ENCODE measurements at places on chromosomes 3 and 15.

GRCh38 chr3:184355261-184356040 lies 6.0 kb downstream of the CLCN2 start:
- DNase-seq = no peak

DNA sequence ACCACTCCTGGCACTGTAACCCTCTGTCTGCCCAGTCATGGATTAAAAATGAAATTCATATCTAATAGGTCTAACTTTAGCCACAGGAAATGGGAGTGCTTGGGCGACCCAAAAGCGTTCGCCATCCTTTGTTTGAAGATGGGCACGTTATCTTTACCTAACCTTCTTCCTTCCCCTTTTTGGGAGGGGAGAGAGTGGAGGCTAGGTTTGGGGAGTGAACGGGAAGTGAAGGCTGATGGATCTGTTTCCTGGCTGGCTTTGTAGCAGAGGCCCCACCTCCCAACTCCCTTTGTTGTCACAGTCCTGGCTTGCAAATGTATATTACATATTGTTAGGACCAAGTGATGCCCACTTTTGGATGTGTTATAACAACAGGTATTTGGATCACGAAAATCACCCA lies 98.1 kb upstream of the ARHGEF3 start:
- DNase-seq = no peak

DNA sequence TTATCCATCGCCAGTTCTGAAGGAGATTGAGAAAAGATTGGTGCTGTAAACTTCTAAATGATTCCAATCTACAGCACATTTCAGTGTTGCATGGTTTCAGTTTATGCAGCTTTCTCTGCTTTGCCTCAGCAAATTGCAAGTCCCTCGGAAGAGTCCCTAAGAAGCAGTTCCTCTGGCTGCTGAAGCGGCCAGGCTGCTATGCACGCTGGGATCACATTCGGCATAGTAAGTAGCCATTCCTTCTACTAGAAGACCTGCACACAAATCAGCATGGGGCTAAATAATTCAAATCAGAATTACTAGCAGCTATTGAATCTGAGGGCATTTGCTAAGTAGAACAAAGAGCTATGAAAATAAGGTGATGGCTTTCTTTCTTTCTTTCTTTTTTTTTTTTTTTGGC lies 769.5 kb downstream of the AGBL1 start:
- no peak for DNase-seq

- DNase-seq = no peak
Observed at GRCh38 chr3:102053375-102053989, 204.2 kb downstream of the NFKBIZ start.

GRCh38 chr15:96293441-96293840 lies 37.1 kb upstream of the NR2F2 start:
- no peak for DNase-seq

DNA sequence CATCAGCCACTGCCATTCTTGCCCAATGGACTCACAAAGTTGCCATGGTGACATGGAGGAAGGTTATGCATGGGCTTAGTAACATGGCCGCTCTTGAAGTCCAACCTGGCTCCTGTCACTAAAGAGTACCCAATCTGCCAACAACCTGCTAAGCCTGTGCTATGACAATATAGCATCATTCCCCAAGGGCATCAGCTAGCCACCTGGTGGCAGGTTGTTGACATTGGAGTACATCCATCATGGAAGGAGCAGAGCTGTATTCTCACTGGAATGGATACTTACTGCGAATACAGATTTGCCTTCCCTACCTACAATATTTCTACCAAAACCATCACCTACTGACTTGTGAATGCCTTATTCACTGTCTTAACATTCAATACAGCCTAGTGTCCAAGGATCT lies 138.9 kb upstream of the RORA start:
- no peak for DNase-seq

DNA sequence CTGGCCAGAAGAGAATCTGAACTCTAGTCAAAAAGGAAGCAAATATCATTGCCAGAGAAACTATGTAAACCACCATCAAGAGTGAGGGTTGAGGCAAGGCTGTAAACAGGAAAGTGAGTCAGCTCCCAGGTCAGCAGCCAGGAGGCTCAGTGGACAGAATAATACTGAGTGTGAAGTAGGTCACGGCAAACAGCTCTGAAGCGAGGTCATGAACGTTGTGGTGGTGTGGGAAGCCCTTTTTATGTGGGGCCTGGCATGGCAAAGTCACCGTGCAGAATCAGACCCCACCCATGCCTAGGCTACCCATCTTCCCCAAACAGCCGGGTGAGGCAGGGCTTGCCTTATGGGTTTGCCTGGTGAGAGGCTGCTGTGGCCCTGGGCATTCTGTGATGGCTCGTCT lies 43.9 kb downstream of the THBS1 start:
- no peak for DNase-seq

DNA sequence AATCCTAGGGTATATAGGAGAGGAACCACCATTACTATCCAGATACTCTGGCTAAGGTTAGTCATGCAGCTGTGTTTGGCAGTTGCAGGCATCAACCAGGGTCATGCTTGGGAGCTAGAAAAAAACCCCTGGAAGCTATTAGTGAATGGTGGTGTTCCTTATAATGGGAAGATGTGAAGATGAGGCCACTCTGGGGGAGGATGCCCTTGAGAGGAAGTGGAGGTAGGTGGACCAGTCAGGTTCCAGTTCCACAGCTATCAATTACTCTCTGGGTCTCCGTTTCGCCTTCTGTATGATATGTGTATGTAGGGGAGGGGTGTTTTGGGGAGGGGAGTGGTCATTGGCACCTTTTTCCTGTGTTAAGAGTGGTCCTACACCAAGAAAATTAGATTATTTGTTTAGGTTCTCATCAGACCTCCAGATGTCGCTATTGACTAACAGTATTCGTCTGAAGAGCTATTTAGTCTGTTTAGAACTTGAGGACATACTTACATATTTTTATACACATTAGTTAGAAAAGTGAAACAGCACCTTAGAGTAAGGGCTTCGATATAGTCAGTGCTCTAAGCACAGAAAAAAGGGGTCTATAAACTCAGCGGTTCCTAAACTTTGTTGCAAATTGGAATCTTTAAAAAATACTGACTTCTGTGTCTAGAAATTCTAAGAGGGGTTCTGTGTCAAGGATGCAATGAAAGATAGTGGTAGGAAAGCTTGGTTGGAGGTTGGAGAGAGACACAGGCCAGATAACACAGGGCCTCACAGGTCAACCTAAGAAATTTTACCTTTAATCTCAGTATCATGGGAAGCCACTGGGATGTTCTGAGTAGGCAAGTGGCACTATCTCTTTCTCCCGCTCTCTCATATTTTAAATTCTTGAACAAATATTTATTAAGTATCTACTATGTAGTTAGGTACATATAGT lies 9.1 kb upstream of the HPS3 start:
- no peak for DNase-seq

DNA sequence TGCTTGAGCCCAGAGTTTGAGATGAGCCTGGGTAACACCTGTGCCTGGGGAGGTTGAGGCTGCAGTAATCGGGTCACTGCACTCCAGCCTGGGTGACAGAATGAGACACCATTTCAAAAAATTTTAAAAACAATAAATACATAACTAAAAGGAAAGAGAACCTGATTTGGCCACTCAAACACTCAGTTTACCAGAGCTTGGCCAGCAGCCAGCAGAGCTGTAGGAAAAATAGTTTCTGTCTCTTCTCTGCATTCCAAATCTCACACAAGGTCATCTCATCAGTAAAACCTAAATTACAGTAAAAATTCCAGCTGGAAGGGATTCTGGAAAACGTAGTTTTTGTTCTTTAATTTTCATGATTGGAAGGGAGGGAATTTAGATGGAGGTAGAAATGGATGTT lies 7.8 kb upstream of the PPM1L start:
- DNase-seq = no peak

DNA sequence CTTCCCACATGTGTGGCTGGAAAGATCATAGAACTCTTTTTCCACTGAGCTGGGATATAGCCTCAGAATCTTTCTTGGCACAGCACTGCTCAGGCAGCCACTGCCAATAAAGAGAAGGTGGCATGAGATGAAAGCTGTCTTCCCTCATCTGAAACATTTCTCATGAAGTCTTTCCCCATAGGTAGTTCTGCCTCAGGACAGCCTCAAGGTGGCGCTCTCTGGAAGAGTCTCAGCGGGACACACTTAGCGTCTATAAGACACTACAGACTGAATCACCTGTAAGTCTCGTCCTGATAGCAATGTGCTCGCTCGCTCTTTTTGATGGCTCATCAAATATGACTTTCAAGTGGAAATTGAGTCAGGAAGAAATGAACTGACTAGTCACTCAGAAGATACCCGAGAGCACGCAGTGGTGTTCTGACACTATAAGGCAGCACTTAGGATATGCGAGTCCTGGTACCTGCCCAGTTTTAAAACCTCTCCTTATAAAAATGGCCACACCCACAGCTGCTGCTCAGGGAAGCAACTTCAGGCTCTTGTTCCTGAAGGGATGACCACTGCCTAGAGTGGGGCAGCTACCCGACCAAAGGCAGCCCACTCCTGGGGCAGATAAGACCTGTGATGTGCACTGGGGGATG lies 269.5 kb downstream of the SUCLG2 start:
- no peak for DNase-seq

- DNase-seq = no peak
Observed at GRCh38 chr15:78842519-78842918, 30.2 kb upstream of the MORF4L1 start.

DNA sequence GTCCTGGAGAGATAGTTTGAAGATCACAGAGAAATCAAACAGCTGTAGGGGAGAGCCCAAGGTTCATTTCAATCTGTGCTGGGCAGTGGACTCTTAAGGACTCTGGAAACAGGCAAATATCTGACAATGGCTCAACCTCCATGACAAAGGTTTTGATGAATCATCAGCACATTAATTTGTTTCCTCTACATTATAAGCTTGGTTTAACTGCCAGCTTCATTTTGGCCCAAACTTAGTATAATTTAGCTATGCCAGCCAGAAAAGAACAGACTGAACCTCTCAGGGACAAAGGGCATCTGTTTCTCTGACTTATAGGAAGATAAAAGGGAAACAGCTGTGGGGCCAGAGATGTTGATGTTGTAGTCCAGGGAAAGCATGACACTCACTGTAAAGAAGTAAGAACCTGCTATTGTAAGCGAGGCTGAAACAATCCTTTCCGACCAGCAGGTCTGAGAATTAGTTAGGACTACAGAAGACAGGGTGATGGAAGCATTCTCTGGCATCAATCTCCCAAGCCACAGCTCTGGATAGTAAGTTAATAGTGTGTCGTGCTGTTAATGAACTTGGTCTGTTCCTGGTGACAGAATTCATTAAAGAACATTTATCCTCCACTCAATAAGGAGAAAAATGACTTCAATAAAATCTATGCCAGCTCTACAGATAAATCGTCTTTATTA lies 110.1 kb downstream of the KCNMB2 start:
- DNase-seq = no peak

GRCh38 chr3:176766862-176767261 lies 430.4 kb downstream of the TBL1XR1 start:
- no peak for DNase-seq

DNA sequence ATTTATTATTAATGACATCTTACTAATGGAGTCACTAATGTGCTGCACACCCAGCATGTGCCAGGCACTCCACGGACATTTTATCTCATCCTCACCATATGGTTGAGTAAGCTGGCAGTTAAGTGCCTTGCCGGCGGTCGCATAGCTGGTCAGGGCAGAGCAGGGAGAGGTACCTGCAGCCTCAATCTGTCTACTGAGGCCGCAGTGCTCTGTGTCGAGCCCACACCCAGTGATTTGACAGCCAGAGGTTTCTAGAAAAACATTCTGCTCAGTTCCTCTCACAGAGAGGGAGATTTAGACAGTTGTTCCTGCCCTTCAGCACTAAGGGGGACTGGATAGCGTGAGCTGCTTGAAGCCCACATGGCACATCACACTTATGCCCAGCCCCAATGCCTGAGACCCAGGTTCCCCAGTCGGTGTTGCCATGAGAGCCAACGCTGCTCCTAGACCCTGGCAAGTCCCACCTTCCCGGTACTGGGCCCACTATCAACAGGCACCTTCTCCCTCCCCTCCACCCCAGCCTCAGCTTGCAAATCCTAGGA lies 2.6 kb downstream of the LIPC start:
- DNase-seq = no peak

- no peak for DNase-seq
Observed at GRCh38 chr3:123352134-123352554, 96.7 kb downstream of the ADCY5 start.

DNA sequence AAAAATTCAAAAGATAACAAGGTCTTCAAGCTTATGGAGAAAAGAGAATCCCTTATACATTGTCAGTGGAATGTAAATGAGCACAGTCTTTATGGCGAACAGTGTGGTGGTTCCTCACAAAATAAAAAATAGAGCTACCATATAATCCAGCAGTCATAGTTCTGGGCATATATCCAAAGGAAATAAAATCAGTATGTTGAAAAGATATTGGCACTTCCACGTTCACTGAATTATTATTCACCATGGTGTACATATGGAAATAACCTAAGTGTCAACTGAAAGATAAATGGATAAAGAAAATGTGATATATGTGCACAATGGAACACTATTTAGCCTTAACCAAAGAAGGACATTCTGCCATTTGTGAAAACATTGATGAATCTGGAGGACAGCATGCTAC lies 1161.2 kb downstream of the ROBO2 start:
- DNase-seq = no peak

GRCh38 chr3:63514678-63515077 lies 137.8 kb upstream of the SNTN start:
- DNase-seq = no peak

GRCh38 chr3:127753898-127754410 lies 68.4 kb downstream of the MGLL start:
- no peak for DNase-seq

DNA sequence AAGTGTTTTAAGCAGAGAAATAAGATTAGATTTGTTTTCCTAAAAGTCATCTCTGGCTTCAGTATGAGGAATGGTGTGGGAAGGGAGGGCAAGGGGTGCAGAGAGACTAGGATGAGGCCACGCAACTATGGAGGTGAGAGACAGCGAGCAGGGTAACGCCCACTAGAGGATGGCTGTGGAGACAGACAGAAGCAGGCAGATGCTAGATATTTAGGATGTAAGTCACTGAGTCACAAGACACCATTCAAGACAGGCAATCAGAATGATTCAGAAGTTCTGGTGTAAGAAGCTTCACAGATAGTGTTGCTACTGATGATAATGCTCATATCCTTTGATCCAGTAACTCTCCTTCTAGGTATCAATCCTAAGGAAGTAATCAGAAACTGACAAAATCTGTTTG lies 19.1 kb downstream of the HSPBAP1 start:
- no peak for DNase-seq

GRCh38 chr3:15180042-15180611 lies 25.9 kb upstream of the CAPN7 start:
- no peak for DNase-seq

DNA sequence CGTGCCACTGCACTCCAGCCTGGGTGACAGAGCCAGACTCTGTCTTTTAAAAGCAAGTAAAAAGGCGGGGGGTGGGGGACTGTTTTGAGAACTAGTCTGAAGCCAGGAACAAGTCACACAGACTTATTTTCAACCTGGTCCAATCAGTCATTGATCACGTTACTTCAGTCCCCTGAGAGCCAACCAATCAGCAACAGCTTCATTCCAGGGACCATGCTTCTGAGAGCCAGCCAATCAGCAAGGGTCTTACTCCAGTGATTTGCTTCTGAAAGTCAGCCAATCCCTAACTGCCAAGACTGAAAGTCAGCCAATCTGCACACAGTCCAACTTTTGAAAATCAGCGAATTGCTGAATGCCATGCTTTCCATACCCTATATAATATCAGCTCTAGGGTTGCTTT lies 48.6 kb upstream of the C15orf39 start:
- no peak for DNase-seq

GRCh38 chr3:179452872-179453271 lies 1.6 kb upstream of the GNB4 start:
- no peak for DNase-seq

All from stimulated activated CD4-positive, alpha-beta T cell treated with anti-CD3 and anti-CD28 coated beads, Interleukin-1b, Interleukin-23, amount 100 ng/mL, for 24 hours (primary cell).